Cerebellar cortex (tissue), 1 donor: ENCODE measurements at places on chromosomes 13 and 19.

DNA sequence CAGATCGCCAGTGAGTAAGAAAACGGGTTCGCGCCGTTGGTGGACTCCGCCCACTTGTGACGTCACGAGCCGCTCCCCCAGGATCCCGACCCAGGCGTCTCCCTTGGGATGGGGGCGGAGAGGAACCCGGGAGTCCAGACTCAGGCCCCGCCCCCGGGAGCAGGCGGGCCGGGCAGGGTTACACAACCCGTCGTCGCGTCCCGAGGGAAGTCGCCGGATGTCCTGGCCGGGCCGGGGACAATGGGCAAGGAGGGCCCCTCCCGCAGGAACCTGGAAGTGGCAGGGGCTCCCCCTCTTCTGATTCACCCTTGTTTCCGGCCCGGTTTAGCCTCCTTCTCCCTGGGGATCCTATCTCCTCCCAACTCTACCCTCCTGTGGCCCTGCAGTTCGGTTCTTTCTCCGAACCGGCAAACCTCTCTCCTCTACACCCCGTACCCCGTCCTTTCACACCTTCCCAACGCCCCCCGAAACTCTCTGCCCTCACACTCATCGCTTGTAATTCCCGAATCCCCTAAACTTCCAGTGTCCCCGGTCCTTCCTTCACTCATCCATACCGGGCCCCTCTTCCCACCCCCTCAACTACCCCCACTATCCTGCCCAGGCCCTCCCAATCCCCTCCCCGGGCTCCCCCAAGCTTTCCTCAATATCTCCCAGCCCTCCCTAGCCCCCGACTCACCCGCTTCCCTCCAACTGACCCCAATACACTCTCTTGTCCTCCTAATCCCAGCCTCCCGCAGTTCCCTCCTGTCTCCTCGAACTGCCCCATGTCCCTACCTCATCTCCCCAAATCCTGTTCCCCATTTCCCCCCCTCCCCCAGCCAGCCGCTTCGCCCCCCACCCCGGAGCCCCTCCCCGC is 20.0 kb upstream of the ERCC1 start:
- DNase-seq, result peak; percentile 83

- no peak for DNase-seq
Measured at GRCh38 chr19:46480415-46480814, 9.1 kb upstream of the PNMA8A start.

DNA sequence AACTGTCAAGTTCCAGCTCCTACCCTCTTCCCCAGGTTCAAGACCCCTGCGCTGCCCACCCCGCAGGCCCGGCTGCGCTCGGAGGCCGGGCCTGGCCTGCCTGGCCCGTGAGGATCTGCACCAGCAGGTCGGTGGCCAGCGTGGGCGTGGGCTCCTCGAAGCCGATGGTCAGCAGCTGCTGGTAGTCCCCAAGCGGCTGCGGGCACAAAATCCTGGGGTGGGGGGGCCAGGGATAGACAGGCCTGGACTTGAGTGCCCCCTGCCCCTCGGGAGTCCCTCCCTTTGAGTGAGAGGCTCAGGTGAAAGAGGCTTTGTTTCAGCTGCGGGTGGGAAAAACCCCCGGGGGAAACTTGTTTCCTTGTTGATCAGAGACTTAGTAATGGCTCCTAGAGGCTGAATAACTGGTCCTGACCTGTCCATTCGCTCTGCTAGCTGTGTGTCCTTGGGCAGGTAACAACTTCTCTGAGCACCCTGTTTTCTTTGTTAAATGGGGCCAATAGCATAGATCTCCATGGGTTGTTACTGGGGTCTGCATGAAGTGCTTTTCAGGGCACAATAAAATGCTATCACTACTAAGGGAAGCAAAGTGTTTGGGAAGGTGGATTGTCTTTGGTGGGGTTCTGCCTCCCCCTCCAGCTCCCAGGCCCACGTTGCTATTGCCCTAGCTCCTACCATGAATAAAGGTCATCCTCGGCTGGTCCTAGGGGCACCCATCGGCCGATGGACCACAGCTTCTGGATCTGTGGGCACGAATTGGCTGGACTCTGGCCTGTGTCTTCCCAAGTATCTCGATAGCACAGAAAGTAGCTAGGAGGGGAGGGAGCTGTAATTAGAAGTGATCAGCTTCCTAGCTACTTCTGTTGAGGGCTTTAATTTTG is 3.5 kb downstream of the C19orf67 start:
- DNase-seq, result no peak

DNA sequence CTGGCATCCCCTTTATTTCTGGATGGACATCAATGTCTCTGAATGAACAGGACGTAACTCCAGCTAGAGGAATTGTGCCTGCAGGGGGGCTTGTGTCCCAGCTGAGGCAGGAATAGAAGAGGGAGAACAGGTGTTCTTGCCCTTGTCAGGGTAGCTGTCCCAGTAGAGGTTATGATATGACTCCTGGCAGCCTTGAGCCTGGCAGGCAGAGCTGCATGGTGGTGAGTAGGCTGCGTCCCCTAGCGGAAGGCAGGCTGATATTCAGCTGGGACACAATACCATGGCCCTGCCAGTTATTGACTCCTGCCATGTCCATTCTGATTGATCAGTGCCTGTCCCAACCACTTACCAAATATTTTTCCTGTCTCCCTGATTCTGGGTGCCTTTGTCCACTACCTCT is 197.2 kb downstream of the RAP2A start:
- DNase-seq, result no peak

- no peak for DNase-seq
Measured at GRCh38 chr13:83880275-83881139, 1.8 kb downstream of the SLITRK1 start.

GRCh38 chr19:991174-991931 is 7.2 kb downstream of the WDR18 start:
- no peak for DNase-seq

GRCh38 chr19:48591021-48591420 is 15.5 kb upstream of the SPACA4 start:
- no peak for DNase-seq

DNA sequence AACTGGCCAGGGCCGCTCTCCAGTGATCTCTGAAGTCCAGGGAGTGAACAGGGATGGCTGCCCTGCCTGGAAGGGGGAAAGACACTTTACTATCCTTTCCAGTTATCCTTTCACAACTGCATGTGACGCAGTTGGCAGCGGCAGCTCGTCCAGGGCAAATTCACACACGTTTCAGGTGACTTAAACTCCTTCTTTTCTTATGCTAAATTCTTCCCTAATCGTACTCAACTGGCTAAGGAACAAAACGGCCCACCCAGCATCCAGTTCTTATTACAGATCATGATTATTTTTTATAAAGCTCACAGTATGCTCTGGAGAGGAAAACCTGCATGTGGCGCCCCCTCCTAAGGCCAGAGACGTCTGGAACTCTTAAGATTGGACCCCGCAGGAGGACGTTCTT is 767.1 kb downstream of the UQCRFS1 start:
- no peak for DNase-seq

DNA sequence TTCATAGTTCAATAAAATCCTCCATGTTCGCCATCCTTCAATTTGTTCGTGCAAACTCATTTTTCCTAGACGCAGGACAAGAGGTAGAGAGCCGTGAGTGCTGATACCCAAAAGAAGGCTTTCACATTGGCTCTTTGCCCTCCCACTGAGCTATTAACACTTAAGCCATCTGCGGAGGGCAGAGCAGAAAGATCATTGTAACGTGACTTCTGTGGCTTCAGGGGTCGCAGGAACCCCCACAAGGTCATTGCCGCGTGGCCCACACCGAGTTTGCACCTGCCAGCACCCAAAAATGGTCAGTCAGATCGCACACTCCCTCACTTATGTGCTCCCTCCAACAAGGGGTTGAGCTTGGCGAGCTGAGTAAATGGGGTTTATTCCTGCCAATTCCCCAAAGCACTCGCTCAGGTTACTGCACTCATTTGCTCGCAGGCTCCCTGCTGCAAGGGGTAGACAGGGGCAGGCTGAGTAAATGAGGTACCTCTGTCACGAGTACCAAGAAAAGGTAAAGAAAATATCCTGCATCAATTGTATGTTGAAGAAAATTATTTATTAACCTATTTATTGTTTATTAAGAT is 144.1 kb downstream of the PRR20E start:
- no peak for DNase-seq

GRCh38 chr19:43684326-43684725 is 14.4 kb upstream of the PLAUR start:
- no peak for DNase-seq

- DNase-seq, result no peak
Measured at GRCh38 chr13:45215392-45216077, 14.7 kb upstream of the KCTD4 start.
